ENCODE measurements at places on chromosomes 4 and X. TPM values are rescaled to one million over a fixed set of nuclear protein-coding genes. Genes with fewer than 3 reads are reported as not detected.

The SORBS2 gene
- not detected for total RNA-seq

DNA sequence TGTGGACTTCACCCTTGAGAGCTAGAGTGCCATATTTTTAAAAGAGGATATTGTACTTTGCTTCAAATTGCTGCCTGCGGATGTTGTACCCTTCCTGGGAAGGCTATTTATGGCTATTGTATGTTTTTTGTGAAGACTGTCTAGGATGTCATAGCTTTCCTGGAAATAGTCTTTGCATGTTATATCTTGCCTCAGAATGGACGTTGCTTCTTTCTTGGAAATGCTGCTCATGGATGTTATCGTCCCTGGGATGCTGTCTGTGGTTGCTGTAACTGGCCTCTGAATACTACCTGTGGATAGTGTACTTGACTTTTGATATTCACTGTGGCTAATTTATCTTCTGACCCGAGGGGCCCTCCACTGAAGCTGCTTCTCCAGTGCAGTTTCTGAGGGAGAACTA lies 146.8 kb downstream of the ENOX2 start:
- DNase-seq: no peak

GRCh38 chr4:145884775-145885174 lies 53.8 kb downstream of the ZNF827 start:
- no peak for DNase-seq

- DNase-seq: no peak
Observed at GRCh38 chr4:161577579-161578301, 586.1 kb downstream of the FSTL5 start.
